ENCODE measurements at places on chromosomes 5 and 9.

- peak; percentile 30 for DNase-seq
These were observed 52.8 kb downstream of the IRF1 start for GRCh38 chr5:132437604-132438266.

DNA sequence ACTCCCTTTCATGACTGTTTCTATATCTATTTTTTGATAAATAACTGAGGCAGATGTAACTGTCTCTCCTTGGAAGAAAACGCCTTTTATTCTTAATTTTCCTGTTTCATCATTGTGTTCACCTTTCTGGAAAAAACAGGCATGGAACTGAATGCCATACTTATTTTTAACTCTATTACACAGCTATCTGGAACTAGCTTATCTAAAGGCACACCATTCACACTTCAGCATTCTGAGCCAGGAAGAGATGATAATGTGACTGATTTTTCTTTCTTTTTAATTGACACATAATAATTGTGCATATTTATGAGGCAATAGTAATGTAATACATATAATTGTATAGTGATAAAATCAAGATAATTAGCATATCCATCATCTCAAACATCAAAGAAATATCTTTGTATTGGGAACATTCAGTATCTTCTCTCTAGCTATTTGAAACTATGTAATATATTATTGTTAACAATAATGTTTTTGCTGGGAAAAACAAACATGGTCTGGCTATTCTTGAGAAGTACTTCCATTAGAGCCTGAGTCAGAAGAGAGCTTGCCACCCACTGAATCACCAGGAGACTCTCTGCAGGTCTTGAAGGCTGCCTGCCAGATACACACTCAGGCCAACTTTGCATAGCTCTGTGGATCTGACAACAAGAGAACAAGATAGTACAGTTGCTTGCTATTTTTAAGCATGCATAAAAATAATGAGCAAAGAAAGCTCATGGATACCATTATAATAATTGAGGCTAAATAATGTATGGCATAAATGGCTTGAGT is 501.0 kb upstream of the EDIL3 start:
- DNase-seq: no peak

- DNase-seq: no peak
These were observed 54.9 kb downstream of the RAD23B start for GRCh38 chr9:107337676-107338590.

DNA sequence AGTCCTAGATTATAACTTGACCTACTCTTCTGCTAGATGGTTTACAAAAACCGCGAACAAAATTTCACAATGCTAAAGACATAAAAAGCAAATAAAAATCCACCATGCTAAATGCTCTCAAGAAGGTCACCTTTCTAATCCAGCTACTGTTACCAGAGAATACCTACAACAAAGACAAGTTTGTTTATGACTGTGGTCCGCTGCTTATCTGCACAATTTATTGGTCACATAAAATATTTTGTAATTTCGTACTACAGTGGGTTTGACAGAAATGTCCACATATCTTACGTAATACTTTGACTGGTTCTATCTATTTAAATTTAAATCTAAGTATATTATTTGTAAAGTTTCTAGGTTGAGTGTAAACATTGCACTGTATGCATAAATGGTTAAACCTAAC is 257.6 kb upstream of the ZNF608 start:
- no peak for DNase-seq

DNA sequence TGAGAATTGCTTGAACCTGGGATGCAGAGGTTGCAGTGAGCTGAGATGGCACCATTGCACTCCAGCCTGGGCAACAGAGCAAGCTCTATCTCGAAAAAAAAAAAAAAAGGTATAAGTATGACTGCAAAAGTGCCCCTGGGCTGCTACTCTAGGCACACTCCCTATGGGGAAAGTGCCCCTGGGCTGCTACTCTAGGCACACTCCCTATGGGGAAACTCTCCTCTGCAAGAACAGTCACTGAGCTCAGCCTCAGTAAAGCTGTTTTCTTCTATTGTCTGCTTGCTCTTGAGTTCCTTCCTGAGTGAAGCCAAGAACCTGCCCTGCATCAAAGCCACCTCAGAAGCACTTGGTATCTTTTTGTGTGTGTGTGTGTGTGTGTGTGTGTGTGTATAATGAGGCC is 20.9 kb upstream of the TENT2 start:
- no peak for DNase-seq

GRCh38 chr5:141876628-141877355 is 1.4 kb downstream of the PCDH1 start:
- DNase-seq: no peak

Measured in stimulated activated CD4-positive, alpha-beta T cell treated with anti-CD3 and anti-CD28 coated beads, Interleukin-15, amount 100 ng/mL, for 1 hour (primary cell).